ENCODE measurements at places on chromosomes 1 and 21. TPM values are rescaled to one million over a fixed set of nuclear protein-coding genes. Genes with fewer than 3 reads are reported as not detected.
A peak's percentile ranks its signal among the peaks of the same experiment; 100 is the strongest.

LIPI gene
- not detected for total RNA-seq

CTH gene
- 14.3 TPM for total RNA-seq

CLDN17 gene
- not detected for total RNA-seq

DNA sequence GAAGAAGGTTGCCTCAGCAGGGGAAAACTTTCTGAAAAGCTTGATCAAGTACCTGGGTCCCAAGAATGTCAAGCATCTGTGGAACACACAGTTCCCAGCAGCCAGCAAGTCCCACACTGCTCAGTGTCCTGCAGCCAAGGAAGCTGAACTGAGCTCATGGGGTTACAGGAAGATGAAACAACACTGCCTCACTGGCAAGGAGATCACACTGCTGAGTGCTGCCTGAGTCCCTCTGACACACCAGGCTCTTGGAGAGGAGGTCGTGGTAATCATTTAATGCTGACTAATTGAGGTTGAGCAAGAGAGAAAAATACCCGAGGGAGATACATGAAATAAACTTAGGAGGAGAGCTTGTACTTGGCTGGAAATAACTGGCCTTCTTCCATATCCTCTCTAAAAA is 75.2 kb downstream of the MPZL1 start:
- peaks cover 6% of the 10 kb centered on the region for H3K36me3 ChIP-seq
- H3K4me1 ChIP-seq: peaks cover 15% of the 10 kb centered on the region
- DNase-seq: peak; percentile 67
- no peak overlapping the region for H3K4me3 ChIP-seq
- H3K27me3 ChIP-seq: no peaks in the 10 kb centered on the region

DNA sequence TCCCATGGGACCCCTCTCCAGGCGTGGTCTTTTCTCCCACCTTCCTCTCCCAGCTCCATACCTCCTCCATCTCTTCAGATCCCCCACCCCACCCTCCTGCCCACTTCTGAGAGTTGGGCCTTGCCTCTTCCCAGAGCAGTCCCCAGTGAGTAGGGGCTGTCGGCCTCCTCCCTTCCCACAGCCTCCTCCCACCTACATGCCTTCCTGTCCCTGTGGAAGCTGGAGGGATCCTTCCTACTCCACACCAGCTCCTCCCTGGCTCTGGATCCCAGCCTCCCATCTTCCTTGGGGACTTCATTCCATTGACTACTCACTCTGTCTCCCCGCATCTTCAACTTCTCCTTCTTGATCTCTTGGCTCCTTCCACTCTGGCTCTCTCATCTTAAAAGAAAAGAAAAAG is 24.9 kb downstream of the KCNQ4 start:
- DNase-seq: no peak
- peak overlapping the region; percentile 68 for H3K27ac ChIP-seq

ESRRG gene
- not detected for total RNA-seq

DNA sequence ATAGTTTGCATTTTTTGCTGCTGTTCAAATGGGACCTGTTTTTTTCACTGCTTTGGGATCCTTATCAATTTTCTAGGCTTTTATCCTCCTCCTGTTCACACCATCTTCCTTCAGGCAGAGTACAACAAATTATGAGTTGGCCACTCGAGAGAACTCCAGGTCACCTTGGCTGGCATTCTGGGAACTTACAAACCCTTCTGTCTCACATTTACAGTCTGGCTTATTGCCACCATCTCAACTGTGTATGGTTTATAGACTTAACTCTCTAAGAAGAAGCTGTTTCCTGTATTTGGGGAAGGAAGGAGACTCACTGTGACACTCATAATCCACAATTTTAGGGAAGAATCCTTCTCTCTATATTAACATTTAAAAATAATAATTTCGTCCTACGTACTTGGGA is 5.4 kb upstream of the ZNF691 start:
- no peak overlapping the region for H3K4me3 ChIP-seq
- no peaks in the 10 kb centered on the region for H3K27me3 ChIP-seq
- DNase-seq: no peak
- no peak overlapping the region for H3K27ac ChIP-seq

- H3K4me3 ChIP-seq: no peak overlapping the region
- no peaks in the 10 kb centered on the region for H3K27me3 ChIP-seq
- DNase-seq: no peak
- H3K36me3 ChIP-seq: no peaks in the 10 kb centered on the region
- H3K4me1 ChIP-seq: peaks cover 4% of the 10 kb centered on the region
Measured at GRCh38 chr1:185487936-185488335, 170.9 kb upstream of the IVNS1ABP start.

SELL gene
- 92.7 TPM for total RNA-seq

RNU1-4 gene
- 1,962 TPM for total RNA-seq

DNA sequence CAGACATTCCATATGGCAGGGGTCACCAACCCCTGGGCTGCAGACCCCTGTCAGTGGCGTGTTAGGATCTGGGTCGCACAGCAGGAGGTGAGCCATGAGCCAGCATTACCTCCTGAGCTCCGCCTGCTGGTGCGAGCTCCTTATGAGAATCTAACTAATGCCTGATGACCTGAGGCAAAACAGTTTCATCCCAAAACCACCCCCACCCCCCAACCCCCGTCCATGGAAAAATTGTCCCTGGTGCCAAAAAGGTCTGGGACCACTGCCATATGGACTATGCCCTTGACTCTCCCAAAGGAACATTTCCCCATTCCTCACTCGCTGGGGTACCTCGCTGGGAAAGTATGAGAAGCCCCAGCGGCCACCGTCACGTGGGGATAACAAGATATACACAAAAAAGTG is 6.4 kb upstream of the CPT2 start:
- no peaks in the 10 kb centered on the region for H3K4me1 ChIP-seq
- H3K4me3 ChIP-seq: no peak overlapping the region
- H3K27me3 ChIP-seq: peaks cover 16% of the 10 kb centered on the region
- no peak overlapping the region for H3K27ac ChIP-seq
- H3K36me3 ChIP-seq: no peaks in the 10 kb centered on the region

PSMB4 gene
- 452 TPM for total RNA-seq

GRCh38 chr1:213947200-213947801 is 40.5 kb upstream of the PROX1 start:
- H3K4me3 ChIP-seq: no peak overlapping the region
- no peaks in the 10 kb centered on the region for H3K4me1 ChIP-seq
- H3K27me3 ChIP-seq: peaks cover 3% of the 10 kb centered on the region
- H3K27ac ChIP-seq: no peak overlapping the region
- no peak for DNase-seq

DNA sequence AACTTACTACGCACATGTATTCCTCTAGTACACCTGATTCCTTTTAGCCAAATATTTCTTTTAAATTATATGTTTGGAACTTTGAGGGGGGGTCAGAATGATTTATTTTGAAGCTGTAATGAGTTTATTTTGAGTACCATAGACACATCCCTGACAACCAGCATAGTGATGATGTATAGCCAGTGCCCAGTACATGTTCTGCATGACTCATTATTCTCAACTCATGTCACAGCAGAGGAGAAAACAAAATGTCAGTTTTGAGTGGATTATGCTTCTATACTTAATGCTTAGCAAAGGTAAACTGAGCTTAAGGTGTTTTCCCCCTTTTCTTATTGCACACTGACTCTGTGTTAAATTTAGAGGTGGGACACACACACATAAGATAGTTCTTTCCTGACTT is 22.4 kb upstream of the LEPR start:
- DNase-seq: peak; percentile 46
- peaks cover 51% of the 10 kb centered on the region for H3K4me1 ChIP-seq
- peak overlapping the region; percentile 27 for H3K27ac ChIP-seq
- no peaks in the 10 kb centered on the region for H3K27me3 ChIP-seq
- H3K36me3 ChIP-seq: peaks cover 25% of the 10 kb centered on the region

L1TD1 gene
- not detected for total RNA-seq

FMO4 gene
- total RNA-seq: 1.8 TPM

DNA sequence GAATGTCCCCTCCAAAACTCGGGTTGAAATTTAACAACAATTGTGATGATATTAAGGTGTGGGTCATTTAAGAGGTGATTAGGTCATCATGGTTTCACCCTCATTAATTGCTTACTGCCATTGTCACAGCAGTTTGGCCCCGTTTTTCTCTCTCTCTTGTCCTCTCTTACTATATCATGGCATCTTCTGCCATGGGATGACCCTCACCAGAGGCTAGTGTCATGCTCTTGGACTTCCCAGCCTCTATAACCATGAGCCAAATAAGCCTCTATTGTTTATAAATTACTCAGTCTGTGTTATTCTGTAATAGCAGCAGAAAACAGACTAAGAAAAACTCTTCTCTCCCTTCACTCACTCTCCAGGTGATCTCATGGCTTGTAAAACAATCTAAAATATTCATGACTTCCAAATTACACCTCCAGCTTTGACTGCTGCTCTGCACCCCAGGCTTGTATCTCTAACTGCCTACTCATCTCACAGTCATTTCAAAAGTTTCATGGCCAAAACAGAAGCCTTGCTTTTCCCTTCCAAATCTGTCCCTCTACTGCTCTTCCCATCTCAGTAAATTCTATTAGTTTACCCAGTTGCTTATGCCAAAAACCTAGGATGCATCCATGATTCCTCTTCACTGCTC is 9.4 kb upstream of the FAM76A start:
- no peak overlapping the region for H3K4me3 ChIP-seq
- DNase-seq: no peak
- H3K36me3 ChIP-seq: peaks cover 2% of the 10 kb centered on the region
- peaks cover 2% of the 10 kb centered on the region for H3K4me1 ChIP-seq

DNA sequence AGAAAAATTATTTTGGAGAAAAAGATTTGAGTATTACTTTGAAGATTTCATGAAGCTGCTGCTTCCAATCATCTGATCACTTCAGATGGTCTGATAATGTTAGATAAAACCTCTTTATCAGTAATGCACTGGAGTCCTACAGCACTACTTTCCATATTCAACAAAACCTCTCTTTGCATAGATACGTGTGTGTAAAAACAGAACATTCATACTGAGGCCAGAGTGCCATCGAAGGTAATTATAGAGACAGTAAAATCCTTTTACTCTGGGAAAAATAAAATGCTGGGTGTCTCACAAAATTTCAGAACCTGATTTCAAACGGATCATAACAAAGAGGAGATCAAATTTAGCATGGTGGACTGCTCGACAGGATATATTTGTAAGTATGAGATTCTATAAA is at the start of gene RGS13:
RGS13 (plus strand) TSS at position 209 of the 400 bp plus-strand sequence. CDS start 8,188 bp downstream, outside the sequence.
- H3K27me3 ChIP-seq: peaks cover 12% of the 10 kb centered on the region
- peaks cover 4% of the 10 kb centered on the region for H3K4me1 ChIP-seq
- no peak for DNase-seq
- H3K27ac ChIP-seq: no peak within 1 kb of the TSS

SPRR2A gene
- total RNA-seq: not detected

GRCh38 chr21:20999659-21000058 is 1.4 kb downstream of the NCAM2 start:
- no peak overlapping the region for H3K27ac ChIP-seq
- no peak overlapping the region for H3K4me3 ChIP-seq
- H3K4me1 ChIP-seq: peaks cover 5% of the 10 kb centered on the region
- peaks cover 36% of the 10 kb centered on the region for H3K27me3 ChIP-seq
- peak; percentile 74 for DNase-seq

FCRL6 gene
- total RNA-seq: not detected

- H3K27me3 ChIP-seq: peaks cover 24% of the 10 kb centered on the region
- DNase-seq: no peak
- H3K36me3 ChIP-seq: no peaks in the 10 kb centered on the region
- H3K4me1 ChIP-seq: peaks cover 12% of the 10 kb centered on the region
- H3K4me3 ChIP-seq: no peak overlapping the region
- no peak overlapping the region for H3K27ac ChIP-seq
Measured at GRCh38 chr1:17216078-17216477, 11.2 kb downstream of the PADI1 start.

GRCh38 chr1:37995751-37996345 is 6.0 kb upstream of the SF3A3 start:
- peak; percentile 78 for DNase-seq
- peaks cover 44% of the 10 kb centered on the region for H3K4me1 ChIP-seq
- peak overlapping the region; percentile 80 for H3K27ac ChIP-seq
- peaks cover 37% of the 10 kb centered on the region for H3K36me3 ChIP-seq

GRCh38 chr1:209402697-209403096 is 180.8 kb upstream of the CAMK1G start:
- peaks cover 3% of the 10 kb centered on the region for H3K4me1 ChIP-seq
- peaks cover 2% of the 10 kb centered on the region for H3K27me3 ChIP-seq
- no peak overlapping the region for H3K27ac ChIP-seq
- H3K4me3 ChIP-seq: no peak overlapping the region
- no peaks in the 10 kb centered on the region for H3K36me3 ChIP-seq

All from activated CD4-positive, alpha-beta T cell treated with anti-CD3 and anti-CD28 coated beads, Interleukin-2, amount 10 ng/mL, durations not matched to agents 24 days and 14 days (primary cell).